Activated CD4-positive, alpha-beta T cell treated with anti-CD3 and anti-CD28 coated beads, Interleukin-2, Interleukin-4, amounts not matched to agents 100 ng/mL and 50 ng/mL, durations not matched to agents 16 hours and 8 hours (primary cell): ENCODE measurements at places on chromosomes 11 and 22.

DNA sequence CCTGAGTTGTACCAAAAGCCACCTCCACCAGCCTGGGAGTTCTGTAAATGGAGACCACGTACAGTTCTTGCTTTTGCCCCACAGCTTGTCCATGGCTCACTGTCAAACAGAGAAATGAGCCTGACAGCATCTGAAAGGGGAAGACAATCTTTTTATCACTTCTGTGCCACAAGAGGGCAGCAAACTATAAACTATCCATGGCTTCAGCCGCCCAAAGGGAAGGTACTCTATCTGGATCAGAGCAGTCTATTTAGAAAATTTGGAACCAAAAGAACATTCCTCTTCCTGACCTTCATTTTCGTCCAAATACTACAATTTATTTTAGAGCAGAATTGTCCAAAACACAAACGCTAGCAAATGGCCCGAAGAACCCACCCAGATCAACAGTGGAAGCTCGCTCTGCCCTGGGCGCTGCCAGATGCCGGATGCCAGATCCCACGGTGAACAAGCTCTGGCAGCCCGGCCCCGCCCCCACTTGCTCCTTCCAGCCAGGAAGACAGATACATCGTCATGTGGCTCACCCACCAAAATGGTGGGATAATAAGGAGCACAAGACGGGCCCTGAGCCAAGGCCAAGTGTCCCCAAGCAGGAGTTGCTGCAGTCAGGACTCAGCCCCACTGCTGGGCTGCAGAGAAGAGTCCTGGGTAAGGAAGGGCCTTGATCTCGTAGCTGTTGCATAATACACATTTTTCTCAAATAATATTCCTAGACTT is 23.9 kb upstream of the SCGB1A1 start:
- DNase-seq: peak; percentile 80

GRCh38 chr11:68206211-68206610 is 6.9 kb downstream of the KMT5B start:
- DNase-seq: peak; percentile 60

GRCh38 chr11:34405079-34405858 is 33.5 kb upstream of the CAT start:
- DNase-seq: peak; percentile 40

DNA sequence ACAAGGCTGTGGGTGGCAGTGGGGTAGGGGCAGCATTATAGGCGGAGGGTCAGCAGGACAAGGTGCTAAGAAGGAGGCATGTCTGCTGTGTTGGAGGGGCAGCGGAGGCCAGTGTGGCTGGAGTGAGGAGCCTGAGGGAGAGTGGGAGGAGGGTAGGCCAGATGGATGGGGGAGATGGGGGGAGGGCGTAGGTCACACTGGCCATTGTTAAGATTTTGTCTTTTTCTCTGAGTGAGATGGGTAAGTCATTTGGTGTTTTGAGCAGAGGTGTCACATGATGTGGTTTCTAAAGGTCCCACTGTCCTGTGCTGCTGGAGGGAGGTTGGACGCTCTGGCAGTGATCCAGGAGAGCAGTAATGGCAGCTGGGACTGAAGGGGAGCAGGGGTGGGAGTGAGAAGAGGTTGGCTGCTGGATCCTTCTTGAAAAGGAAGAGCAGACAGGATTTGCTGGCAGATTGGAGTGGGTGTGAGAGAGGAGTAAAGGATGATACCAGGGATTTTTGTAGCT is 9.8 kb downstream of the PPP6R3 start:
- no peak for DNase-seq

DNA sequence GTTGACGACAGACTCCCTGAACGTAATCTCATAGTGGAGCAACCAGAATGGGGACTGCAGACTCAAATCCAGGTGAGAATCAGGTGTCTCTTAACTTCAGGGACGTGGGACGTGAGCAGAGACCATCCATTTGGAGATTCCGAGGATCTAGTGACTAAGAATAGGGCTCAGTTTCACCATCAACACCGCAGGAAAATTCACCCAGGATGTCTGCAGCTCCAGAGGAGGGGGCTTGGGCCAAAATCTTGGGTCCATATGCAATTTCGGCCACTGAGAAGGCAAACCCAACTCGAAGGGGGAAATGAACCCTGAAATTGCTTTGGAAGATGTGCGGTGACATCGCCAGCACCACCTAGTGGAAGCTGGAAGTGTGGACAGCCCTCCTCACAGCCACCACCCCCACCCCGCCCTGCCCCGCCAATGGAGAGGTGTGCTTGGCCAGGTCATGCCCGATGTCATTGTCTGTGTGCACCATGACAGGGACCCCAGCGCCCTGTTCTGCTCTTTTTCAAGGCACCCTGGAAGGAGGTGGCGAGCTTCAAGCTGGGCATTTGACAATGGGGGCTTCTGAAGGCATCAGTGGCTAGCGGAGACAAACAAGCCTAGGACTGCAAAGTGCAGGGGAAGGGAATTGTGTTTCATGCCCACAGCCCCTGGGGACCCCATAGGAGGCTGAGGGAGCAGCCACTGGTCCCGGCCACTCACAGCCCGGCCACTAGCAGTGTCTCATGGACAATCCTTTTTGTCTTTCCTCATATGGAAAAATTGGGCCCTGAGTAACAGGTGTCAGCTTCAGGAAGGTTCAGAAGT is 24.8 kb downstream of the APOL1 start:
- DNase-seq: peak; percentile 70

DNA sequence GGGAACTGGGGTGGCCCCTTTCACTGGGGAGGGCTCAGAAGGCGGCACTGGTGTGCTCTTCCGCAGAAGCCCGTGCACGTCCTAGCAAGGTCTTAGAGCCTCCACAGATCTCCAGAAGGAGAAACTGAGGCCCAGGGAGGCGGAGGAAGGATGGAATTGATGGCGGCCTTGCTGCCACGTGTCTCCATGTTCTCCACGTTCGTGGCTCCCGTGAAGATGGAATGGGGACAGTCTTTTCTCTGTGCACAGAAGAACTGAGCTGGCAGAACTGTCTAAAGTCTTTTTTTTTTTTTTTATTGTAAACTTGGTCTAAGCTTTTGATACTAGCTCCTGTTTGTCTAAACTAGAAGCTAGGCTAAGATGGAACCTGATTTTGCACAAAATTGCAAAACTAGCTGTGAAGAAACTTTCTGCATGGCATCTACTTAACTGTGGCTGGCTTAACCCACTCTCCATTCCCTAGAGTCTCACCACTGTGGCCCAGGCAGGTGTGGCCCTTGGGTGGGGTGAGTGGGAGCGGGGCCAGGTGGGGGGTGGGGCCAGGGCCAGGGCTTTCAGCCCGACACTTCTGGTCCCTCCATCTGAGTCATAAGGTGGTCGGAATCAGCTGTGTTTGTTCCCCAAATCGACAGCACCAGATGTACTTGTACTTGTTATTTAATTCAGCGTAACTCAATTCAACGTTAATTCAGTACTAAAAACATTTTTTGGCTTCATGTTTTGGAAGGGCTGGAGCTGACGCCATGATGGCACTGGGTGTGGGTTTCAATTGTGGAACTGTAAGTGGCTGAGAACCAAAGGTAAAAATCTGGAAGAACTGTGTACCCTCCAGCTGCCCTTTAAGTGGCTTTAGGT is 120.7 kb downstream of the MPPED1 start:
- DNase-seq: no peak

- DNase-seq: no peak
These were observed 6.4 kb upstream of the CEP295 start for GRCh38 chr11:93655047-93655446.

- no peak for DNase-seq
These were observed 824.5 kb downstream of the TBC1D22A start for GRCh38 chr22:47586946-47587345.

DNA sequence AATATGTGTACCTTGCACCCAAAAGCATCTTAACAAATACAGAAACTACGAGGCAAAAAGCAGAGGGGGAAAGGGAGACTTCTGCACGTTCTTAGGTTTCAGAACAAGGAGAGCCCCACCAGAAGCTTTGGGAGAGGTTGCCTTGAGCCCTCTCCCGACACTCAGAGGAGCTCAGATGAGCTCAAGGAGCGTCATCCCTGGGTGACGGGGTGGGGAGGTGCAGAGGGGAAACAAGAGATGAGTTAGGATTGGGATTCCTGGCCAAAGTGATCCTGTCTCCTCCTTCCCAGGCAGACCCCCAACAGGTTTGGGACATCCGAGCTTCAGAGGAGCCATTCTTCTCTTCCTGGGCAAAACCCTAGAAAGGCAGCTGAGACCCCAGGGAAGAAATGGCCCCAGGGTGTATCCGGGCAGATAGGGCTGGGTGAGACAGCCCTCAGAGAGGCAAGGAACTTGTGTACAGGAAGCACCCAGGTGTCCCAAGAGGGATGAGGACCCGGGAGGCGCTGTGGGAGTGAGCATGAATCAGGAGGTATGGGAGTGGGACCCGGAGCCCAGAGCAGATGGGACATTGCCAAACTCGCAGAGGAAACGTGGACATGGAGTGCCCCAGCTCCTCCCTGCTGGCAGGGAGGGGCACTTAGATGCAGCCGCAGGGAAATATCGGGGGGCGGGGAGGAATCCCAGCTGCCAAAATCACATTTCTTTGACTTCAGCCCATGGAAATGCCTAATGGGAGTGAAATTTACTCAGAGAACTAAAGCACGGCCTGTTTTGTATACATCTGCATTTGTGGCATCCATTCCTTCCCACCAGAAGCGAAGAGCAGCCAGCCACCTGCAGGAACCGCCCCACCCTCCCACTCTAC is 12.4 kb downstream of the C1QTNF6 start:
- DNase-seq: no peak

- DNase-seq: no peak
These were observed 8.5 kb upstream of the TMPRSS4 start for GRCh38 chr11:118068206-118068944.

DNA sequence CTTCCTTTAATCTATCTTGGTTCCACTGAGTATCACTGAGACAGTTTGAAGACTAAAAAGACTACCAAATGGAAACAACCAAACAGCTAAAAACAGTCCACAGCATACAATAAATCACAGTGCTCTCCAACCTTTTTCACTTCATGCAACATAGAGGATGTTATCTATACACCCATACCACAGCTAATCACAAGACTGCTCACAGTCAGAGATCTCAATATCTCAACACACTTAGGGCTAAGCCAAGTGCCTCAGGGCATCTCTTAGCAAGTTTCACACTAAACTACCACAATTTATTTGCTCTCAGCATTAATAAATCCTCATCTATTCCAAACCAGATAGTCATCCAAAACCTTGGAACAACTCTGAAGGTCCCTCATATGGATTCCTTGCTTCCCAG is 129.4 kb downstream of the SBF2 start:
- DNase-seq: no peak

- no peak for DNase-seq
These were observed 7.4 kb downstream of the CAPN5 start for GRCh38 chr11:77074205-77074604.

DNA sequence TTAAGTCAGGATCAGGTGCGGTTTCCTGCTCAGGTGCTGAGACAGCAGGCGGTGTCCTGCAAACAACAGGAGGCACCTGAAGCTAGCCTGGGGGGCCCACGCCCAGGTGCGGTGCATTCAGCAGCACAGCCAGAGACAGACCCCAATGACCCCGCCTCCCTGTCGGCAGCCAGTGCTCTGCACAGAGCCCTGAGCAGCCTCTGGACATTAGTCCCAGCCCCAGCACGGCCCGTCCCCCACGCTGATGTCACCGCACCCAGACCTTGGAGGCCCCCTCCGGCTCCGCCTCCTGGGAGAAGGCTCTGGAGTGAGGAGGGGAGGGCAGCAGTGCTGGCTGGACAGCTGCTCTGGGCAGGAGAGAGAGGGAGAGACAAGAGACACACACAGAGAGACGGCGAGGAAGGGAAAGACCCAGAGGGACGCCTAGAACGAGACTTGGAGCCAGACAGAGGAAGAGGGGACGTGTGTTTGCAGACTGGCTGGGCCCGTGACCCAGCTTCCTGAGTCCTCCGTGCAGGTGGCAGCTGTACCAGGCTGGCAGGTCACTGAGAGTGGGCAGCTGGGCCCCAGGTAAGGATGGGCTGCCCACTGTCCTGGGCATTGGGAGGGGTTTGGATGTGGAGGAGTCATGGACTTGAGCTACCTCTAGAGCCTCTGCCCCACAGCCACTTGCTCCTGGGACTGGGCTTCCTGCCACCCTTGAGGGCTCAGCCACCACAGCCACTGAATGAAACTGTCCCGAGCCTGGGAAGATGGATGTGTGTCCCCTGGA is at the start of gene MYO7A:
Gene MYO7A (plus strand): TSS at position 327 of the 772 bp plus-strand sequence. CDS start 2,389 bp downstream, outside the sequence.
- DNase-seq: no peak

DNA sequence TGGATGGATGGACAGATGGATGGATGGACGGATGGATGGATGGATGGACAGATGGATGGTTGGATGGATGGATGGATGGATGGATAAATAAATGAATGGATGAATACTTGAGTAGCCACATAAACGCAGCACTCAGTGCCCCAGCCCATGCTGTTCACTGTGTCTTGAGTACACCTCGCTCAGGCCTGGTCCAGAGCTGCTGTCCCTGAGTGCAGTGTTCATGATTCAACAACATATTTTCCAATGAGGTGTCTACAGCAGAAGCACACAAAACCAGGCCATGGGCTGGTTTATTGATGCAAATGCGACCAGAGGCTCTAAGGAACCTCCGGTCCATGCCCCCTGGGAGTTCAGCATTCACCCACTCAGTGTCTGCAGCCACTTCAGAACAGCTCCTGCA is 584.3 kb downstream of the BRD1 start:
- no peak for DNase-seq

- DNase-seq: no peak
These were observed at the start of gene HPX for GRCh38 chr11:6440906-6441358. Gene HPX (minus strand): TSS chr11:6440987. CDS start chr11:6440963, 24 bp downstream.

DNA sequence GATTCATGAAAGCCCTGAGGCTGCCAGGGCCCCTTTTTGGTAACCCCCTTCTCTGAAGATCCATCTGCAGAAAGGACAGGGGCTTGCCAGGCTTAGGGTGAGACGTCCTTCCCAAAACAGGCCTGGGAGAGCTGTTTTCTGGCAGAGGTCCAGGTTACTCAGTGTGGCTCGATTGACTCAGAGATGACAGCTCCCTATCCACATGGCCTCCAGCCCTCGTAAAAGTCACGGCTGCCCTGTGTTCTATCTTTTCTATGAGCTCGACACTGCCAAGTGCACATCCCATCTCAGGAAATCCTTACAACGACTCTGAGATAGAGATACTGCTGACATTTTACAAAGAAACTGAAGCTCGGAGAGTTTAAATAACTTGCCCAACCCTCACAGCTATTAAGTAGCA is 20.4 kb downstream of the ADAMTS8 start:
- no peak for DNase-seq

- no peak for DNase-seq
These were observed 273.4 kb downstream of the TTC28 start for GRCh38 chr22:28406246-28406645.

GRCh38 chr22:44211946-44212930 is 31.5 kb downstream of the PARVG start:
- no peak for DNase-seq

GRCh38 chr11:75311858-75312288 is 39.6 kb downstream of the ARRB1 start:
- DNase-seq: no peak

- no peak for DNase-seq
These were observed 2.6 kb downstream of the EWSR1 start for GRCh38 chr22:29270475-29271271.
